Stimulated activated CD4-positive, alpha-beta T cell treated with anti-CD3 and anti-CD28 coated beads, Interleukin-4, amount 100 ng/mL, for 24 hours (primary cell): ENCODE measurements at places on chromosomes 11 and 22.

- DNase-seq = no peak
Measured at GRCh38 chr11:14506532-14506931, 6.9 kb upstream of the COPB1 start.

DNA sequence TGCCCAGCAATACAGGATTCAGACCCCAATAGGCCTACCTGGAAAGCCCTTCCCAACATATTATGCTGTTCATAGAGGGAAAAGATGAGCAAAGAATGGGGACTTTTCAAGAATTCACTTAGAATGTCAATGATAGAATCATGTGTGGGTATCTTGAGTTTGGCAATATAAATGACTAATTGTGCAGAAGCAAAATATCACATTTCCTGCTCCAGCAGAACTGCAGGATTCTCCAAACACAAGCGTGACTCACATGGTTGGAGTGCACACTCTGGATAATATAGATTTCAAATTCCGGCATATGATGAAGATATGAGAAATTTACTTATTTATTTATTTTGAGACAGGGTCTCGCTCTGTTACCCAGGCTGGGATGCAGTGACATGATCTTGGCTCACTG, 12.5 kb upstream of the APOL5 start:
- no peak for DNase-seq

- DNase-seq = no peak
Measured at GRCh38 chr22:37053310-37054055, 1.9 kb downstream of the KCTD17 start.

DNA sequence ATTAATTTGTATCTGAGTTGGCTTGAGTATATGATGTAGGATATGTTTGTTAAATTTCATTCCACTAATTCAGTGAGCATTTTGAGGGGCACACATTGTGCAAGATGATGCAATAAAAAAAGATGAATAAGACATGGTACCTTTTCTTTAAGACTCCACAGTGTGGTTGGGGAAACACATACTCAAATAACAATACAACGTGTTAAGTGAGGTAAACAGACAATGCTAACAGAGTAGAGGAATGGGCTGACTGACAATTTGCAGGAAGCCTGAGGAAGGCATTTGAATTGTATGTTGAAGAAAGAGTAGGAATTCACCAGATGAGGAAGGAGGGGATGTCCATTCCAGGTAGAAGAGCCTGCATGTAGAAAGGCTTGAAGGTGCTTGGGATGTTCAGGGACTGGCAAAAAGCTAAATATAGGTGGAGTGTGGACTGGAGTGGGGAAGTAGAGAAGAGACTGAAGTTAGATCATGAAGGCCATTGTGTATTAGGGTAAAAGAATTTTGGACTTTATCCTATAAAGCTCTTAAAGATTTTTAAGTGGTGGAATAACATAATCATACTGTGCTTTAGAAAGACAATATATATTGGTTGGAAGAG, 6.8 kb downstream of the RNF169 start:
- no peak for DNase-seq

- no peak for DNase-seq
Measured at GRCh38 chr11:69820441-69820840, 1.2 kb upstream of the FGF3 start.

DNA sequence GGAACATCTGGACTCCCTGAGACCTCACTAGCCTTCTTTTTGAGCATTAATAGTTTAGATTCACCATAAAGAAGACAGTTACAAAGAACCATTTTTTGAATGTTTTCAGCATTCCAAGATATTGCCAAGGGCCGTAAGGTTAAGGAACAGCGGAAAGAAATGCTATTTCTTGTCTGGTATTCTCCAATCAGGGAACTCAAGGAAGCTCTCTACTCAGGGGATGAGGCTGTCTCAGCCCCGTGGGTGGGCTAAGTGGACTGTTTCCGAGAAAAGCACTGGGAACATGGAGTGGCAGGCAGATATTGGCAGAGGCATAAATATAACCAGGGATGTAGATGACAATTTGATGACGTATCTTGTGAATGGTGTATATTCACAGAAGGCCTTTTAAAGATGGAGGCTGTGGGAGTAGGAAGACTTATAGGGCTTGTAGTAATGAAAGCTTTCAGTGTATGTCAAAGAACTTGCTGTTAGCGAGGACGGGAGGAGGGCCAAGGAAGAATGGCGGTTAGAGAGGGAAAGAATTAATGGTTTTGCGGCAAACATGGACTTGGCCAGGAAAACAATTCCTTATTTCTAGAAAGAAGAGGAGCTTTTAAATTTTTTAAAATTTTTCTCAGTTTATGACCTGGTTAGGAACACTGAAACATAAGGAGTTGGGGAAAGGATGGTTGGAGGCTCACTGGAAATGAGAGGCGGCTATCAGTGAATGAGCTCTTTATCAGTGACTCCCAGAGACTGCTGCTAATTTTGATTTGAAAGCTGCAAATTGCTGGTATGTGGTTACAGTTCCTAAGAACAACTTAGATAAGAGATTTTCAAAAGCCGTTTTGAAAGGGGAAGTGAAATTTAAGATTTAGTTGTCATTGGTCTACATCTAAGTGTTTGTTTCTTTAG, 64.6 kb downstream of the ST3GAL4 start:
- no peak for DNase-seq

- DNase-seq = no peak
Measured at GRCh38 chr11:50088231-50088630, 55.6 kb downstream of the OR4C45 start.

DNA sequence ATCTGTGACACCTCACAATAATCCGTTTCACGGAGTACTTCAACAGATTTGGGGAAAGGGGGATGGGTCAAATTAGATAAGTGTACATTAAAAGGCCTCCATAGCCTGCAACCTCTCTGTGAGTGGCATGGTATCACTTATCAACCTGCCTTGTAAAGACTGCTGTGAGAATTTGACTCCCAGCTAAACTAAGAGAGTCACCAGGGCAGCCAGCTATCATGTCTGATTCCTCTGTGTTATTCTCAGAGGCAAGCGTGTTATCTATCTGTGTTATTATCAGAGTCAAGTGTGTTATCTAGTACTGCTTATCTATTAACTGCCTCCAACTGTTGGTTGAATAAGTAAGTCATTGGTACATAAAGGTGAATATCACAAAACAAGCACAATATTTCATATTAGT, 4.1 kb upstream of the FAM83F start:
- DNase-seq = no peak

GRCh38 chr22:35600476-35600875, 16.7 kb downstream of the MB start:
- DNase-seq = no peak

- no peak for DNase-seq
Measured at GRCh38 chr22:24810043-24810749, 4.2 kb downstream of the SGSM1 start.

- no peak for DNase-seq
Measured at GRCh38 chr11:126484266-126484665, 128.8 kb downstream of the ST3GAL4 start.

- DNase-seq = no peak
Measured at GRCh38 chr11:67158221-67158620, 39.2 kb downstream of the KDM2A start.

GRCh38 chr22:30150212-30150611, 69.9 kb downstream of the HORMAD2 start:
- no peak for DNase-seq

- DNase-seq = no peak
Measured at GRCh38 chr11:65132238-65132987, 1.9 kb downstream of the SYVN1 start.

DNA sequence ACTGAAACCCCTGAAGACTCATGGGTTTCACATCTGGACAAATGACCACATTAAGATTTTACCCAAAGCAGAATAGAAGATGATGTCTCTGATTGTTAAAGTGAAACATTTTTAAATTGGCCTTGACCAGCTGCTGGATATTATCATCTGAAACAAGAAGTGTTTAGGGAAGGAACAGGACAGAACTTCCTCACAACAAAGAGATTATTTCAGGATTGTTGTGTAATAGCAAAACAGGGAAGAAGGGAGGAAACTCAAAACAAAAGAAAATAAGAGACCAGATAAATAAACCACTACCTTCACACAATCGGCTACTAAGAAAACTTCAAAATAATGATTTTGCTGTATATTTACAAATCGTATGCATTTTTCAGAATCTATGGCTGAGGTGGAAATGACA, 319.2 kb upstream of the API5 start:
- DNase-seq = no peak

DNA sequence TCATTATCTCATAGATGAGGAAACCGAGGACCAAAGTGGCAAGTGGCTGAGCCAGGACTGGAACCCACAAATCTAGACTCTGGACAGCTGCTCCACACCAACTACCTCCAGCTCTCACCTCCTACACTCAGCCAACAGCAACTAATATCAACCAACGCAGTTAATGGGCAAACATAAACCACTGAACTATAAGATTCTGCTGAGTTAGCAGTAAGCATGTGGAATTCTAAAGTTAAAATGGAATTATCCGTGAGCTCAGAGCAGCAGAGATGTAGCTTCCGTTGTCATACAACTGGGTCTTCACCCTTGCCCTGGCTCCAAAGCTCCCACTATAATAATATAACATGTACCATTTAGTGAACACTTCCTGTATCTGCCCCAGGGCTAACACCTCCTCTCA, 27.1 kb downstream of the FAM227A start:
- no peak for DNase-seq

DNA sequence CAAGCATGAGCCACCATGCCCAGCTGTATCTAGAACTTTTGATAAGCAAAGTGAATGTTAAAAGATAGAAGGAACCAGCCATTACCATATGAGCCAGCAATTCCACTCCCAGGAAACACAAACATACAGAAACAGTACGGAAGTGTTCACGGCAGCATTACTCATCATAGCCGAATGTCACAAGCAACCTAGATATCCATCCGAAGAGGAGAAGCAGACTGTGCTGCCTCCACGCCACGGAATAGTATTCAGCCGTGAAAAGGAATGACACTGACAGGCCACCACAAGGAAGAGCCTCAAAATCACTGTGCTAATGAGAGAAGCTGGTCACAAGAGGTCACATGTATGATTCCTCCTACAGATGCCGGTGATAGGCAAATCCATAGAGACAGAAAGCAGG, 17.6 kb upstream of the MGAT3 start:
- DNase-seq = no peak

DNA sequence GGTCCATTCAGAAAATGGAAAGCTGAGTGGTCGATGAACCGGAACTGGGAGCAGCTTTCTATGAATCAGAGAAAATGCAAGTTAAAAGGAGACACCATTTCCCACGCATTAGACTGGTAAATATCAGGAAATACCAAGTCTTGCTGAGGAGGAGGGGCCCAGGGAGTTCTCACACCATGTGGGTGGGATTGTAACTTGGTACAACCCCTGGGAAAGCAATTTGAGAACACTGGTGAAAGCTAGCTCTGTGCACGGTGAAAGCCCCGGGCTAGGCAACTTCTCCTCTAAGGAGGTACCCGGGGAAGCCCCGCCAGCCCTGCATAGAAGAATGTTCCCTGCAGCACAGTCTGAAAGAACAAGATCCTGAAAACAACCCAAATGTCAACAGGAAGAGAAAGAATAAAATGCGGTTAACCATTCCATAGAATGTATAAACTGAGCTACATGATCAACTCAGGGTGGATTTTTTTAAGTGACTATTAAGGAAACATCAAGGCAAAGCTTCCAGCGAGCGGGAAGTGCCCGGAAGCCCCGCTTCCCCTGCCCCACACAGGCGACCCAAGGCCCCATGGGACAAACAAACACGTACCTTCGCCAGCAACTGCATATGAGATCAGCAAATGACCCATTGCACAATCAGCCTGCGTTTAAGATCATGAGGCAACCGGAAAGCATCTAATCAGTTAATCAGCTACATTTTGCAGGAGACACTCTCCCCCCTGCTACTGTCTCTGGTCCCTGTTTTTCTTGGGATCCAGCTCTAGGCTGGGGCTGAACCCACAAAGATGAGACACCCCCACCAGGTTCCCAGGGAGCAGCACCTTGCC, 11.3 kb downstream of the SHANK2 start:
- DNase-seq = no peak

DNA sequence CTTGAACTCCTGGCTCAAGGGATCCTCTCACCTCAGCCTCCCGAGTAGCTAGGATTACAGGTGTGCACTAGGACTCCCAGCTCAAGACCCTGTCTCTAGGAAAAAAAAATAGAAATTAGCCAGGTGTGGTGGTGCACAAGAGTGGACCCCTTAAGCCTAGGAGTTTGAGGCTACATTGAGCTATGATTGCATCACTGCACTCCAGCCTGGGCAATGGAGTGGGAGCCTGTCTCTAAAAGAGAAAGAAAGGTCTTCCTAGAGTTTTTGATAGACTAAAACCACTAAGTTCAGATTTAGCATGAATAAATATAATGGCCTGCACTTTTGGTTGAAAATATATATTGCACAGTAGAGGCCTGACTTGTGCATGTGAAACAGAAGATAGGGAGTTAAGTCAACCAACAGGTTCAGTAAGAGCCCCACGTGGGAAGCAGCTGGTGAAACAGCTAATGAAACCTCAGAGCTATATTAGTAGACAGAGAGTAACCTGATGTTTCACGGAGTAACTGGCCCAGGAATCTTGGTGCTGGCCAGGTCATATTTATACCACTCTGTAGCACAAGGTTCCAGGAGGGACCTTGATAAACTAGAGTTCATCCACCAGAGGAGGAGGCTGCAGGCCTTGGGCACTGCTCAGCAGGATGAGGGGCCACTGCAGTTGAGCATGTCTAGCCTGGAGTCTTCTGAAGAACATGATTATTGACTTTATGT, 4.6 kb upstream of the MICAL3 start:
- no peak for DNase-seq

DNA sequence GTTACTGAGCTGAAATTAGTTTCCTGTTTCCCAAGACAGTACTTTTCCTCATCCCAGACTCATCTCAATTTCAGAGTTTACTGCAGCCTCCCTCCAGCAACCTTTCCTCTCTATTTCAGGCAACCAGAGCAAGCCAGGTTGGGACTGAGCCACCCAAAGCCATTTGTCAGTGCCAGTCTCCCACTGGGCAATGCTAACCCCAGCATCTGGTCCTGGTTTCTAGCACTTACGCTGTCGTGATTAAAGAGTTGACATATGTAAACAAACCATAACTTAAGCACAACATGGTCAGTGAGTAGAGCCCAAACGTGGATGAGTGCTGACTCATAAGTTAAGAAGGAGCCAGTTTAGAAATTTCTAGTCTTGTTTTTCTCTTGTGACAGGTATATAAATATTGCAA, 119.6 kb upstream of the BLID start:
- no peak for DNase-seq

- no peak for DNase-seq
Measured at GRCh38 chr22:43274595-43275240, 68.5 kb downstream of the SCUBE1 start.

DNA sequence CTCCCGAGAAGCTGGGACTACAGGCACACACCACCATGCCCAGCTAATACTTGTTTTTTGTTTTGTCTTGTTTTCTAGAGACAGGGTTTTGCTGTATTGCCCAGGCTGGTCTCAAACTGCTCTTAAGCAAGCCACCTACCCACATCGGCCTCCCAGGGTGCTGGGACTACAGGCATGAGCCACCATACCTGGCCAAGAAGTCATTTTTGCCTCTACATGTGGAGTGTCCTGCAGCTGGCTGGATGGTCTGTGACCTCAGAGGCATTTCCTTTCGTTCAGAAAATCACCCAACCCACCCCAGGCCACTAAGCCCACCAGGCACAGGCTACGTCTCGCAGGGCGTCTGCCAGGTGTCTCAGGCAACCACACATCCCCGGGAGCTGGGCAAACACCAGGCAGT, 12.8 kb downstream of the SHANK2 start:
- no peak for DNase-seq

- no peak for DNase-seq
Measured at GRCh38 chr11:73734993-73735392, 25.9 kb downstream of the RAB6A start.
